ENCODE measurements at places on chromosomes 2 and 18. TPM values are rescaled to one million over a fixed set of nuclear protein-coding genes. Genes with fewer than 3 reads are reported as not detected.

Gene CFAP65
- not detected for total RNA-seq

Gene SRD5A2
- not detected for total RNA-seq

Gene NXPH2
- 0.48 TPM for total RNA-seq

Gene C2orf78
- not detected for total RNA-seq

Gene VIT
- total RNA-seq: 12.3 TPM

Gene PAX3
- 0.24 TPM for total RNA-seq

Gene FAM161A
- 0.41 TPM for total RNA-seq

Gene UGT1A10
- not detected for total RNA-seq

Gene CIB4
- not detected for total RNA-seq

Gene ARHGAP15
- 6.9 TPM for total RNA-seq

Gene STARD6
- total RNA-seq: not detected

Gene CCT7
- 191 TPM for total RNA-seq

Gene GBX2
- total RNA-seq: not detected

Gene PLEKHM3
- 20.0 TPM for total RNA-seq

Gene UGT1A4
- not detected for total RNA-seq

Gene ARMC9
- total RNA-seq: 2.0 TPM
